ENCODE measurements at places on chromosomes 2 and 18.

DNA sequence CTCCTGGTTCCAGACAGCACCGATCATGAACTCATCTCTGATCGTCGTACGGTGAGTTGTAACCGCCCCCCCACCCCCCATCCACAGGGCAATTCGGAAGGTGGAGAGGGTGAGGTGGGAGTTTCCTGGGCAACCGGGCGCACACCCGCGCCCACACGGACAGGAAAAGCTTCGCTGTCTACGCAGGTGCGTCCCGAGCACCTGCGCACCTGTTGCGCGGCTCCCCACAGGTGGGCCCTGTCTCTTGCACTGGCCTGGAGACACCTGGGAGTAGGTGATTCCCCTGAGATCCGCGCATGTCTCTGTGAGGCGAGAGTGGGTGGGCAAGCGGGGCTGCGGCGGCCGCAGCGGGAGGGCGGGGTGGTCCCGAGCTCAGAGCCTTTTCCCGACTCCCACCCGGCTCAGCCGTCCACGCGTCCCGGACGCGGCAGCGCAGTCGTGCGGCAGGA is 459 bp upstream of the ATP6V1C2 start:
- DNase-seq = no peak

GRCh38 chr2:218878486-218878885 is 2.2 kb upstream of the WNT10A start:
- DNase-seq = no peak

DNA sequence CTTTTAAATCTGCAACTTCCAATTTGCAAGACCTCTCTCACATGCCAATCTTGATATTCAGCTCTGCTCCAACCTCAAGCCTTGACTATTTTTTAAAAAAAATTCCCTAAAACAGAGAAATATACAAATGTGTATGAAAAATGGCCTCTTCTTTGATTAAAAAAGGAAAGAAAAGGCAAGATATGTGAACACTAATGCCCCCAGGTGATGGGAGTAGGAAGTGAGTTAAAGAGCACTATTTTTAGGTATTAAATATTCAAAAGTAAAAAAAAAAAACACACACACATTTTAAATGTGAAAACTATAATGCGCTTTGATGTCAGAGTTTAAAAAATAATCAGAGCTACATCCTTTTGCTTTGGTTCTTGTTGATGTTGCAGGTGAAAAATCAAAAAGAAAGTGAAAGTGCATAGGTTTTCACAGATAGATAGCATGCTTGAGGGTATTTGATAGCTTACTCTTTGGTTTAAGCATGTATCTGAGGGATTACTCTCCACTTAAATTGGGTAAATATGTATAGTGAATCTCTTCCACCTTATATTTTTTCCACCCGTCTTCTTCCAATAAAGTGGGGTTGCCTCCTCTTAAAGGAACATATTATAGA is 406.0 kb upstream of the POU3F3 start:
- DNase-seq = no peak

DNA sequence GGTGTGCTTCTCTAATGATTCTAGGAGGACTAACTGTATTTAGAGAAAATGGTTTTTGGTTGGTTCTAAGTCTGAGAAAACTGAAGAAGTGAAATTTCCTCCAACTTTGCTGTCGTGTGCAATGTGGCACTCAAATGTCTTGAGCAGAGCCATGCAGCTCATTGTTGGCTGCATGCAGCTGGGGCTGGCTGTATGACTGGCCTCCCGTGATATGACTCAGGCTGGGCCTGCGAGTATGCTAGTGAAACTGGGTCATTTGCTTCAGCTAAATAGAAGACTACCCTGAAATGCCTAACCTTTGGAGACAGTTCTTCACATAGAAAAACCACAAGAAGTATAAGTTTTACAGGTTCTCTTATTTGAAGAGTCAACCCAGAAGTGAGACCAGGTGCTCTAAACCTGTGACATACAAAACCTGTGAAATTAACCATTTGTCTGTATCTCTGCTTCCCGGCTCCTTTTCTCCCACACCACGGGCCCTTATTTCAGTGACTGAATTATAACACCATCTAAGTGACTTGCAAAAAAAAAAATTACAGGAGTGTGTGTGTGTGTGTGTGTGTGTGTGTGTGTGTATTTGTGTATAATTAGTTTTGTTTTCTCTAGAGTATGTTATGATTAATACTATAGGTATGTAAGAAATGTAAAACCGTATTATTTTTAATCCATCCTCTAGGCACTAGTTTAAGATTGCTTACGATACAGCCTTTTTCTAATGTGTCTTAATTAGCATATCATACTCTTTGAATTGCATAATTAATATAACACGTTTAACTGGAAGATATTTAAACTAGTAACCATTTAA is 15.9 kb downstream of the POLI start:
- peak; percentile 28 for DNase-seq

- no peak for DNase-seq
These were observed 7.9 kb upstream of the INPP4A start for GRCh38 chr2:98436734-98437133.

- DNase-seq = no peak
These were observed 50.0 kb upstream of the TMEM178A start for GRCh38 chr2:39615675-39616074.

DNA sequence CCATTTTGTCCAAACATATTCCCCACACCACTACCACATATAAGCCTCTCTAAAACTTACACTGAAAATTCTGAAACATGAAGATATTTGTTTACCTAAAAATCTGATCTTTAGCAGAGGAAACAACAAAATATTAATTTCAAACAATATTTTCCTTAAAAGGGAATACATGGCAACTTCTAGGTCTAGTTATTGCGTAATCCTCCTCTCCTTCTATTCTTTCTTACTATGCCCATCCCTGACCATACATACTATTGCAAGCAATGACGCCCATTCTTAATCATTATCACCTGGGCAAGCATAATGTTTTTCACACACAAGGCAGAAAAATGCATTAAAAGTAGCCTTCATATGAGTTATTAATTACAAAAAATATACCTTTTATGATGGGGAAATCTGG is 372.6 kb downstream of the ZEB2 start:
- no peak for DNase-seq

GRCh38 chr2:88055371-88056128 is at the start of gene KRCC1:
Gene KRCC1, minus strand, starts transcription at chr2:88055783. Its CDS starts 27,220 bp downstream, at chr2:88028563.
- peak; percentile 91 for DNase-seq

DNA sequence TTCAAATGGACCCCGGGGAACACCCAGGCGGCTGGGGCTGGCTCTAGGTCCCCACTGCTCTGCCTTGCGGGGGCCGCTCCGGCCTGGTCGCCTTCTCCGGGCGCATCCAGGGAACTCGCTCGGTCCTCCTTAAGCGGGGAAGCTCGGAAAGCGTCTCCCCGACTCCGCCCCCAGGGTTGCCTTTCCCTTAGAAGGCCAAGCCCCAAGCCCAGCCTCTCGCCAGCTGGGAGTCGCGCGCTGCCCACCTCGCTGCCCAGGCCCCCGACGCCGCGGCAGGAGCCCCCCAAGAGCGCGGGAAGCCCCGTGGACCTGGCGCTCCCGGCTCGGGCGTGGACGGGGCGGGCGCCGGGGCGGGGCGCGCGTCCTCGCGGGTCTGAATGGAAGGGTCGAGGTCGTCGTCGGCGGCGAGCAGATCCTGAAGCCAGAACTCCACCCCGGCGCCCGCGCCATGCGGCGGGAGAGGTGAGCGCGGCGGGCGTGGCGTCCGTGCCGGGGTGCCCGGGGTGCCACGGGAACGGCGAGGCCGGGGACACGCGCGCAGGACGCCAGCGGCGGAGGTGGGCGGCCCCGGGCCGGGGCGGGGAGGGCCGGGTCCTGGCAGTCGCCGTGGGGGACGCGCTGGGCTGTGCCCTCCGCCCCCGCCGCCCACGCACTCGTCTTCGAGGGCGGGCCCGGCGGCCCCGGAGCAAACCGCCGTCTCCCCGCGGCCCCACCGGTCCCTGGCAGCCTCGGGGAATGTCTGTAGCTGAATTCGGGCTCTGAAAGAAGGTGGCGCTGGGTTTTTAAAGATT is at the start of gene BOK:
TSS of gene BOK (plus strand) at position 214 of the 791 bp plus-strand sequence. CDS start 739 bp downstream, outside the sequence.
- DNase-seq = peak; percentile 52

GRCh38 chr2:2824588-2824987 is 493.5 kb upstream of the MYT1L start:
- no peak for DNase-seq

DNA sequence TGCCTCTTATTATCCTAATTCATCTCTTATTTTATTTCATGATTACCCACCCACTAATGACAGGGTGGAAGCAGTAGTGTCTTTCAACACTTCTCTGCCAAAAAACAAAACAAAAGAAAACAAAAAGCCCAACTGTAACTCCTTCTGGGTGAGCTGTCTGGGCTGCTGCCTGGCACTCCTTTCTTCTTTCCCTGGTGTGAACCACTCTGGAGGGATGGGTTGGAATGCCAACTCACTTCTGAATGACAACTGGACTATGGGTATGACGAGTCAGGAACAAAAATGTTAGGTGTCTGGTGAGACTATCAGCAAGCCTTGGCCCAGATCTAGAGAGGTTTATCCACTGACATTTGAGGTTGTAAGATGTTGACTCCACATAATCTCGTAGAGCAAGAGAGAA is 88.3 kb upstream of the ITGB6 start:
- no peak for DNase-seq

- DNase-seq = no peak
These were observed 25.9 kb downstream of the ENOSF1 start for GRCh38 chr18:686339-687111.

DNA sequence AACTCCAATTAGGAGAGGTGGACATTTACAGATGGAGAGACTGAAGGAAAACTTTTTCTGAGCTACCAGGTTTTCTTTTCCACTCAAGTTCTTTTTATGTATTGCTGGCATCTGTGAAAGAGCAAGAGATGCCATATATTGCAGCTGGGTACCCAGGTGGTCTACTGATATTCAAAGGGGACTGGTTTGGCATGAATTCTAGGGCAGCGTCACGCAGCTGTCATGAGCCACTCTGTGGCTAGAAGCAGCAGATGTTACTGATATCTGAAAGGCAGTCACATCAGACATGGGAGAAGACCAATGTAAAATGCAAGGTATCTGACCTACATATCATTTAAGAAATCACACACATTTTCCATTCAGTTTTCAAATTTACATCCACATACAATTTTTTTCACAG is 408.8 kb downstream of the GALNT13 start:
- no peak for DNase-seq

GRCh38 chr2:47310801-47311560 is 92.0 kb upstream of the MSH2 start:
- no peak for DNase-seq

GRCh38 chr2:222404151-222404905 is 20.0 kb upstream of the SGPP2 start:
- DNase-seq = no peak

DNA sequence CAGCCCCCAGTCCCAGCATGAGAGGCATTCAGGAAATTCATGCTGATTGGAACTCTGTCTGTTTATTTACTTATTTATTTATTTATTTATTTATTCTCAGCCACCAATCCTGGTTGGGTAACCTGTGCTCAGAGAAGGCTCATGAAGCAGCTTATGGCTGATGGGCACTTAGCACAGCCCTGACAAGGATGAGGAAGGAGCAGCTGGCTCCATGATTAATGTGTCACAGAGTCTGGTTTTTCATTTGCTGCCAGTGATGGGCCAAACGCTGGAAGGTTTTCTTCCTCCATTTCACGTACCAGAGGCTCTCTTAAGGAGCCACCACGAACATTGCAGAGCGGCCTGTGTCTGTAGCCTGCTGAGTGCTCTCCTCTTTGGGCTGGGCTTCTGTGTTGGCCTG is 28.3 kb upstream of the KCNS3 start:
- DNase-seq = no peak

DNA sequence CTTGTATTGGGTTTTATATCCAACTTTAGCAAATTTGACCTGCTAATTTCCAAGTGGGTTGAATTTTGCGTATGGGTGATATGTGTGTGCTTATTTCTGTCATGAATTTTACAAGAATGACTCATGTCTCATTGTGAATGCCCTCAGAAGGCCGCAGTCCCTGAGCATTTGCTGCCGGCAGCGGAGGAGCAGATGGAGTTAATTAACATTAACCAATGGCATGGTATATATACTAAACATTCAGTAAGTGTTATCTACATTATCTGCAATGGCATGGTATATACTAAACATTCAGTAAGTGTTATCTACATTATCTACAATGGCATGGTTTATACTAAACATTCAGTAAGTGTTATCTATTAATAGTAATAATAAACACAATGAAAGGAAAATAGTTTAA is 90.1 kb downstream of the DOK6 start:
- DNase-seq = no peak

- no peak for DNase-seq
These were observed 6.5 kb downstream of the DGUOK start for GRCh38 chr2:73933194-73933593.

DNA sequence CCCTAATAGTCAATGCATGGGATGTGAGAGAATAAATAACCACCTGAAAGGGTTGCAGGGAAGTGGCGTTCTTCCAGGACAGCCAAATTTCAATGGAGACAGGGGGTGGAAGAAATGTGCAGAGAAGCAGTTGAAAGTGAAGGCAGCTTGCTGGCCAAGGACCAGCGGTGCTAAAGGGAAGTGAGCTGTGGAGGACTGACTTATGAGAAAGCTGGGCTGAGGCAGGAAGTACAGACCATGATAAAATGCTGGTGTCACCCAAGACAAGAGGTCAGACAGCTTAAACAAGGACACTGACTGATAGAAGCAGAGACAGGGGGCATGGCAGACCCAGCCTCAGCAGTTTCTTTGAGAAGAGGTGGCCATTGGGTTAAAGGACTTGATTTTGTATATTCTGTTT is 106.7 kb downstream of the DTNB start:
- no peak for DNase-seq

- DNase-seq = no peak
These were observed 66.4 kb downstream of the SH3RF3 start for GRCh38 chr2:109195193-109196045.

DNA sequence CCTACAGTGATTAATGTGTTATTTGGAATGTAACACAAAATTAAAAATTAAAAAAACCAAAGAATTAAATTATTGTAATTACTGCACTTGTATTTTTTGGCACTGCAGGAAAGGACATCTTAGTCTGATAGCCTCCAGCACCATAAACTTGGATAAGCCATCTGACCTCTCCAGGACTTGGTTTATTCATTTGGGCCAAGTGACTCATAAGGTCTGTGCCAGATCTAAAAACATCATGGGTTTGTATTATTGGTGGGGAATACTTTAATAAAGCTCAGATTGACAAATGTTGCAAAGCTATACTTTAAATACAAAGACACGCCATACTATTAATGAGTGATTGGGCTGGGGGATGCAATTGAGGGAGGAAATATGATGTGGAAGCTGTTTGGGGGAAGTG is 225.2 kb downstream of the ZNF521 start:
- no peak for DNase-seq

DNA sequence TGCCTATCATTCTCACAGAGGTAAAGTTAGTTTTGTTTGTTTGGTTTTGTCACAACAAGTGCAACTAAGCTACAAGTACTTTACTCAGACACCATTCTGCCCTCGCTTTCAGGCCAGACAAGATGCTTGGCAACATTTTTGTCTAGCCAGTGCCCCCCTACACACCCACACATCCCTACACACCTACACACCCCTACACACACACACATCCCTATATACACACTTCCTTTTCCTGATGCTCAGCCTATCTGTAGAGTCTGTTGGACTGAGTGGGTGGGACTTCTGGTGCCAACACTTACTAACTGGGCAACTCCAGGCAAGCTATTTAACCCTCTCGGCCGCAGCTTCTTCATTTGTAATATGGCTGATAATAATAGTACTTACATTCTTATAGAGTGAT is 161.4 kb downstream of the ALK start:
- no peak for DNase-seq

- no peak for DNase-seq
These were observed 19.4 kb downstream of the FZD5 start for GRCh38 chr2:207750345-207750744.
